ENCODE measurements at places on chromosomes 11 and 22.

DNA sequence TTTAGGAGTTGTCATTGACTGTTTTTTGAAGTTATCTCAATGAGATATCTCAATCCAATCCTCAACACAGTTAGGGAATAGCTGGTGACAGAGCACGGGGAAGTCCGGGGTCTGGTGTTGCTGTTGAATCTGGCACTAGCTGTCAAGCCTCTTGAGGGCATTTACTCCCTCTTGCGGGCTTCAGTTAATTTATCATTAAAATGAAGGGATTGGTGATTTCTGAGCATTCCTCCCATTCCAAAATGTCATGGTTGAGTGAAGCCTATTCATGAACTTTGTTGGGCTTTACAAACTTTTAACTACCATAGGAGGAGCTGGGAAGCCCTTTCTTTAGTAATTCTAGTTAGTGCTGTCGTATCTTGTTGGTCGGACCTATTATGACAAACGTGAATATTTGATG, 40.2 kb downstream of the UVRAG start:
- H3K4me3 ChIP-seq, result no peak overlapping the region
- peaks cover 32% of the 10 kb centered on the region for H3K4me1 ChIP-seq
- peaks cover 16% of the 10 kb centered on the region for H3K36me3 ChIP-seq
- no peak overlapping the region for H3K27ac ChIP-seq

GRCh38 chr11:81476345-81476744, 1257.3 kb downstream of the FAM181B start:
- DNase-seq, result no peak
- H3K4me1 ChIP-seq, result no peaks in the 10 kb centered on the region
- H3K36me3 ChIP-seq, result peaks cover 3% of the 10 kb centered on the region
- H3K27me3 ChIP-seq, result no peaks in the 10 kb centered on the region
- no peak overlapping the region for H3K27ac ChIP-seq

DNA sequence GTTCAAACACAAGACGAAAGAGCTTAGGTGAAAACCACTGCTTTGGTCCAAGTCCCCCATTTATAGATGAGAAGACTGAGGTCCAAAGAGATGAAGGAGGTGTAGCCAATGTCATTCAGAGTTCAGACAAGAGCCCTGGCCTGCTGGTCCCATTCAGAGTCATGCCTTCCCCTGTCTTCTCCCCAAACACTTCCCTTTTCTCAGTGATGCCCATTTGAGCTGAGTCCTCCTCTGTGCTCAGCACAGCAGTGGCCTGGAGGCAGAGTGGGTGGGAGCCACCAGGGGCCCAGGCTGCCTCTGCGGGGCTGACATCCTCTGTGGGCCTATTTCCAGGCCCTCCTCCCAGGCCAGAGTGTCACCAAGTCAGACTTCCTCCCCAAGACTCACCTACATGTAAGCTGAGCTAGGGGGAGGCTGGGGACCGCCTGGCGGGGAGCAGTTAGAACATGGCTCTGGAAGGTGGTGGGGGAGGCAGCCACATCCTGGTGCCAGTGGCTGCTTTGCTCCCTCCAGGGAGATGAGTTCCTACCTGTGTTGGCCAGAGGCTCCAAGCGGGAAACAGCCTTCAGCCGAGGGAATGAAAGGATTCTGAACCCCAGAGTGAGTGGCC, 22.4 kb upstream of the LRRC10B start:
- H3K4me1 ChIP-seq, result peaks cover 3% of the 10 kb centered on the region
- H3K27ac ChIP-seq, result no peak overlapping the region
- no peak overlapping the region for H3K4me3 ChIP-seq
- peaks cover 15% of the 10 kb centered on the region for H3K27me3 ChIP-seq
- no peak for DNase-seq

DNA sequence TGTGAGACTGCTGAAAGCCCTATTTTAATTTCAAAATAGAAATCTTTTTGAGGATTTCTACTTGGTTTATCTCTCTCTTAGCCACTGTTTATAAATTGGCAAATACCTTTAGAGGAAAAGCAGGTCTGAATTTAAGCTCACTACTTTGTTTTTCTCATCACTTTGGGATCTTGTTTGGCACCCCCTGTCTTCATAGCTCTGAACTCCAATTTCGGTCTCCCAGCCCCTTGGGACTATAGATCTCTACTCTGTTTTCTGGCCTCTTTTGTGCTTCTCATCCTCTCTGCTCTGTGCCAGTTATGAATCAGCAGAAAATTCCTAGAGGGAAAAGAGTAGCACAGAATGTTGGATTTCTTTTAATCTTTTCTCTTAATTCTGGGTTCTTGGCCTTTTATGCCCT, 118.3 kb downstream of the CYP2R1 start:
- H3K4me3 ChIP-seq, result no peak overlapping the region
- peaks cover 34% of the 10 kb centered on the region for H3K4me1 ChIP-seq
- H3K27me3 ChIP-seq, result no peaks in the 10 kb centered on the region
- no peak for DNase-seq
- peaks cover 4% of the 10 kb centered on the region for H3K36me3 ChIP-seq
- no peak overlapping the region for H3K27ac ChIP-seq

DNA sequence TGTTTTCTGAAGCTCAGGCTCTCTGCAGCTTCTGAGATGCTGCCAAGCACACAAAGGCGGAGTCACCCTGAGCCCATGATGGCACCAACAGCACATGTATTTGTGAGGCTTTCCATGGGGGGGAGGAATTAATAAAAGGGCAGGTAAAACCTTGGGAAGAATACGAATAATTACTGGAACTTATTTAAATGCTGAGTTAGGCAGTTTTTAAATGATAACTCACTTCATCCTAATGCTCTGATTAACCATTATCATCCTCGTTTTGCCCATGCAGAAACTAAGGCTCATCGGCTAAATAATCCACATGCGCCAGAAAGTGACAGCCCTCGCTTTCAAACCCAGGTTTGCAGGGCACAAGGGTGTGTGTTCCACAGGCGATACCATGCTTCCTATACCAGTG, 35.4 kb downstream of the LARGE1 start:
- no peaks in the 10 kb centered on the region for H3K27me3 ChIP-seq
- no peak for DNase-seq
- H3K27ac ChIP-seq, result no peak overlapping the region
- H3K36me3 ChIP-seq, result peaks cover 3% of the 10 kb centered on the region
- no peak overlapping the region for H3K4me3 ChIP-seq
- peaks cover 5% of the 10 kb centered on the region for H3K4me1 ChIP-seq

- H3K27me3 ChIP-seq, result no peaks in the 10 kb centered on the region
- peaks cover 25% of the 10 kb centered on the region for H3K4me1 ChIP-seq
- no peak overlapping the region for H3K27ac ChIP-seq
- DNase-seq, result no peak
- H3K4me3 ChIP-seq, result no peak overlapping the region
- peaks cover 24% of the 10 kb centered on the region for H3K36me3 ChIP-seq
Observed at GRCh38 chr11:46445192-46445919, 53.8 kb upstream of the CHRM4 start.

GRCh38 chr11:74138572-74138971, 32.2 kb downstream of the C2CD3 start:
- DNase-seq, result no peak
- no peaks in the 10 kb centered on the region for H3K4me1 ChIP-seq
- peaks cover 13% of the 10 kb centered on the region for H3K36me3 ChIP-seq
- H3K27ac ChIP-seq, result no peak overlapping the region
- no peak overlapping the region for H3K4me3 ChIP-seq

DNA sequence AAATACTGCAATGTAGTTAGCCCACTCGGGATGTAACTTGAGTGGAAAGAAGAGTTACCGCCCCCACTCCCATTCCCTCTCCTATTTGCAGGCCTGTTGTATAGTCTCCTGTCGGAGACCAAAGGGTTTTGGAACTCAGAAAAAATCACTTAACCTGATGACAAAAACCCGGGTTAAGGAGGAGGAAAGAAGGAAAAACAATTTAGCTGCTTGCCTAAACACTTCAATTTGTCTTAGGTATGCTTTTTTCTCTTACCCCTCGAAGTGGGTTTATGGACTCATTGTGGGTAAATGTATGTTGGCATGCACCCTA, 2.2 kb downstream of the YAP1 start:
- DNase-seq, result no peak
- no peak overlapping the region for H3K4me3 ChIP-seq
- peaks cover 65% of the 10 kb centered on the region for H3K27me3 ChIP-seq
- peaks cover 11% of the 10 kb centered on the region for H3K4me1 ChIP-seq
- no peak overlapping the region for H3K27ac ChIP-seq
- H3K36me3 ChIP-seq, result peaks cover 3% of the 10 kb centered on the region

GRCh38 chr11:29937526-29937925, 79.3 kb downstream of the KCNA4 start:
- no peak overlapping the region for H3K27ac ChIP-seq
- H3K4me3 ChIP-seq, result no peak overlapping the region
- no peaks in the 10 kb centered on the region for H3K4me1 ChIP-seq
- H3K27me3 ChIP-seq, result no peaks in the 10 kb centered on the region
- H3K36me3 ChIP-seq, result no peaks in the 10 kb centered on the region

DNA sequence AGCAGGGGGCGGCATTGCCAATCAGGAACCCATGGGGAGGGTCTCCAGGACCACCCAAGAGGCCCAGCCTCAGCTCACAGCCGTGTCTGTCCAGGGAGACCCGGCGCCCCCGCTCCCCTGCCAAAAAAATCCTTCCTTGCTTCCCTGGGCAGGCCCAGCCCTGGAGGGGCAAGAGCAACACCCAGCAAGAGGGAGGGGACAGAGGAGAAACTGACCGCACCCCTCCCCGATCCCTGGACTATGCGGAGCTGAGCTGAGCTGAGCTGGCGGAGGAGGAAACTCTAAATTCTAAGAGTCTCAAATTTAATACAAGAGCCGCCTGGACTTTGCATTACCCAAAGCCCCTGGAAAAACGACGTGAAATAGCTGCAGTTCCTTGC, 52.0 kb upstream of the SHISAL1 start:
- no peaks in the 10 kb centered on the region for H3K4me1 ChIP-seq
- H3K27ac ChIP-seq, result no peak overlapping the region
- H3K27me3 ChIP-seq, result peaks cover 7% of the 10 kb centered on the region

- H3K36me3 ChIP-seq, result peaks cover 7% of the 10 kb centered on the region
- peak within 1 kb of the TSS; percentile 86 for H3K4me3 ChIP-seq
- peaks cover 56% of the 10 kb centered on the region for H3K27me3 ChIP-seq
- H3K4me1 ChIP-seq, result peaks cover 20% of the 10 kb centered on the region
Observed at GRCh38 chr11:69640995-69641581, at the start of gene CCND1. CCND1 (plus strand) TSS chr11:69641156; CDS start chr11:69641314, 158 bp downstream.

- peak; percentile 22 for DNase-seq
- H3K4me3 ChIP-seq, result no peak overlapping the region
- no peaks in the 10 kb centered on the region for H3K27me3 ChIP-seq
- H3K27ac ChIP-seq, result no peak overlapping the region
Observed at GRCh38 chr22:26461188-26461810, 22.3 kb downstream of the HPS4 start.

GRCh38 chr11:65611758-65612603, 2.0 kb downstream of the MAP3K11 start:
- peak overlapping the region; percentile 96 for H3K4me3 ChIP-seq
- no peaks in the 10 kb centered on the region for H3K27me3 ChIP-seq
- DNase-seq, result no peak

DNA sequence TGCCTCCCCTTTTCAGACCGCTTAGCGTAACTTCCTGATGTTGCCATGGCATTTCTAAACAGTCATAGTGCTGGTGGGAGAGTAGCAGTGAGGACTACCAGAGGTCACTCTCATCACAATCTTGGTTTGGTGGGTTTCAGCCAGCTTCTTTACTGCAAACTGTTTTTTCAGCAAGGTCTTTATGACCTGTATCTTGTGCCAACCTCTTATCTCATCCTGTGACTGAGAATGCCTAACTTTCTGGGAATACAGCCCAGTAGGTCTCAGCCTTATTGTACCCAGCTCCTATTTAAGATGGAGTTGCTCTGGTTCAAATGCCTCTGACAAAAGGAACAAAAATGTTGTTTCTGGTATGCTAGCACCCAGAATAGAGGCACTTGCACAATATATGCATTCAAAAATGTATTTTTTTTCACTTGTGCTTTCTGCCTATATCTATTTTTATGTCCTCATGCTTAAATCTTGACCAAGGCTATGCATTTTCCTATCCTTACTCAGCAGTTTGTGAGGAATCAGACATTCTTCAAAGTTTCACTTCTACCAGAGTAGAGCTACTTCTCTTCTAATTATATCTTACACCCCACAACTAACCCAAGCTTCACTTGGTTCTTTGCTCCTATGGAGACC, 16.1 kb upstream of the OR51M1 start:
- no peak overlapping the region for H3K27ac ChIP-seq
- no peaks in the 10 kb centered on the region for H3K4me1 ChIP-seq
- peaks cover 15% of the 10 kb centered on the region for H3K27me3 ChIP-seq

DNA sequence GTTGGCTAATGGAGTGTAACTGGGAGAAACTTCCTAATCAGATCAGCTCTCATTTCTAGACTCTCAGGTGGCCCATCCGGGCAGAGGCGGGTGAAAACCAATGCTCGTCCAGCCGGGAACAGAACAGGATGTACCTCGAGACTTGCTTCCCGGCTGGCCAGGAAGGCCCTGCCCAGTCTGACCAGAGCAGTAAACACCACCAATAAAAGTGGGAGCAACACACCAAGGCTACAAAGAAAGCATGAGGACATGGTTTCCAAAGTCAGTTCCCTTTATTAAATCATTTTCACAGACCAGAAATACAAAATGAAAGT, 940 bp upstream of the TNKS1BP1 start:
- peak overlapping the region; percentile 84 for H3K4me3 ChIP-seq
- H3K4me1 ChIP-seq, result peaks cover 44% of the 10 kb centered on the region
- peak overlapping the region; percentile 93 for H3K27ac ChIP-seq
- no peaks in the 10 kb centered on the region for H3K27me3 ChIP-seq
- no peak for DNase-seq
- H3K36me3 ChIP-seq, result peaks cover 45% of the 10 kb centered on the region

- DNase-seq, result no peak
- no peak overlapping the region for H3K4me3 ChIP-seq
- H3K27ac ChIP-seq, result no peak overlapping the region
Observed at GRCh38 chr11:9739123-9739900, 75.4 kb downstream of the SWAP70 start.

GRCh38 chr11:65555693-65556231, 2.4 kb downstream of the LTBP3 start:
- H3K36me3 ChIP-seq, result peaks cover 15% of the 10 kb centered on the region
- H3K27me3 ChIP-seq, result no peaks in the 10 kb centered on the region
- no peak for DNase-seq
- peak overlapping the region; percentile 82 for H3K4me3 ChIP-seq
- H3K4me1 ChIP-seq, result peaks cover 74% of the 10 kb centered on the region

DNA sequence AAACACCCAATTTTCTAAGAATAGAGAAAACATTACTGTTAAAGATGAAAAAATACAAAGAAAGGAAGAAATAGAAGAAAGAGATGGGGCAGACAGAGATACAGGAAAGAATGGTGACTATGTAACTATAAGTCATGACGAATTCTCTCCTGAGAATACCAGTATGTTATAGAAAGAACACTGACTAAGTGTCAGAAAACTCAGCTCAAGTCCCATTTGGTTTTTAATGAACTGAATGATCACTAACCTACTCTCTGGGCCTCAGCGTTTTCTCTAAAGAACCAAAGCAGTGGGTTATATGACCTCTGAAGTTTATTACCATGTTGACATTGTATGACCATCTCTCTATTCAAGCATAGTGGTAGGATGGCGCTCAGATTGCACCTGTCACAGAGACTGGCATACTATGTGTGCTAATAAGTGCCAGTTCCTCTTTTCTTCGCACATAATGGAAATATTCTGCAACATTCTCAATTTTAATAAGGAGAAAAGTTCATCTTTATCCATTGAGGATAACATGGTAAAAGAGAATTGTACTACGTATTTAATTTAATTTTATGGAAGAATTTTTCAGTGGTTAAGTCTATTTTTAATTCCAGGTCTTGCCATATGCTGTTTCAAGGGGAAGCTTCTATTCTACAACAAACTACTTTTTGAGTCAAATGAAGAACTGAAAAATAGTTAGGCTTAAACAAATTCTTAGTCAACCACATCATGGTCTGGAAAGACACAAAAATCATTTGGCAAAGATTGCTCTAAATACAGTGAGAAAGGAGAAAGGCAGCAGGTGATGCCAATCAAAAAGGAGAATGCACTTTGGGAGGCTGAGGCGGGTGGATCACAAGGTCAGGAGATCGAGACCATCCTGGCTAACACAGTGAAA, 25.0 kb upstream of the EED start:
- H3K27me3 ChIP-seq, result peaks cover 39% of the 10 kb centered on the region
- peaks cover 2% of the 10 kb centered on the region for H3K36me3 ChIP-seq
- H3K4me1 ChIP-seq, result peaks cover 17% of the 10 kb centered on the region
- H3K4me3 ChIP-seq, result peak overlapping the region; percentile 55
- H3K27ac ChIP-seq, result no peak overlapping the region
